GM12864 (cell line): ENCODE measurements at places on chromosomes 5 and 9.

GRCh38 chr9:22039258-22039657 is 30.2 kb upstream of the CDKN2B start:
- no peak for DNase-seq

DNA sequence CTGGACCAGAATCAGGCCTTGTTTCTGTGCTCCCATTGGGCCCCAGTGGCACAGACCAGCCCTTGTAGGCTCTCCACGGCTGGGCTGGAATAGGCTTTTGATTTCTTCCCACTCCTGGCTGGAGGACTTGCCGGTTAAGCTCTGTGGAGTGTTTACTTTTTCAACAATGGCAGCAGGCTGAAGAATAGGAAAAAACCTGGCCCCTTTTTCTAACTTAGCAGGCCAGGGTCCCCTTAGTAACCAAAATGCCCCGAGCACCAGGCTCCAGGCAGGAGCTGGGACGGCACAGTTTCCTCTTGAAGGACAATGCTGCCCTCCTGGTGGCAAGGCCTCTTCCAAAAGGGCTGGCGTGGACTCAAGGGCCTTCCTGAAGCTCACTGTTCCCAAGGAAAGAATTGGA is 230.3 kb downstream of the CRB2 start:
- no peak for DNase-seq

DNA sequence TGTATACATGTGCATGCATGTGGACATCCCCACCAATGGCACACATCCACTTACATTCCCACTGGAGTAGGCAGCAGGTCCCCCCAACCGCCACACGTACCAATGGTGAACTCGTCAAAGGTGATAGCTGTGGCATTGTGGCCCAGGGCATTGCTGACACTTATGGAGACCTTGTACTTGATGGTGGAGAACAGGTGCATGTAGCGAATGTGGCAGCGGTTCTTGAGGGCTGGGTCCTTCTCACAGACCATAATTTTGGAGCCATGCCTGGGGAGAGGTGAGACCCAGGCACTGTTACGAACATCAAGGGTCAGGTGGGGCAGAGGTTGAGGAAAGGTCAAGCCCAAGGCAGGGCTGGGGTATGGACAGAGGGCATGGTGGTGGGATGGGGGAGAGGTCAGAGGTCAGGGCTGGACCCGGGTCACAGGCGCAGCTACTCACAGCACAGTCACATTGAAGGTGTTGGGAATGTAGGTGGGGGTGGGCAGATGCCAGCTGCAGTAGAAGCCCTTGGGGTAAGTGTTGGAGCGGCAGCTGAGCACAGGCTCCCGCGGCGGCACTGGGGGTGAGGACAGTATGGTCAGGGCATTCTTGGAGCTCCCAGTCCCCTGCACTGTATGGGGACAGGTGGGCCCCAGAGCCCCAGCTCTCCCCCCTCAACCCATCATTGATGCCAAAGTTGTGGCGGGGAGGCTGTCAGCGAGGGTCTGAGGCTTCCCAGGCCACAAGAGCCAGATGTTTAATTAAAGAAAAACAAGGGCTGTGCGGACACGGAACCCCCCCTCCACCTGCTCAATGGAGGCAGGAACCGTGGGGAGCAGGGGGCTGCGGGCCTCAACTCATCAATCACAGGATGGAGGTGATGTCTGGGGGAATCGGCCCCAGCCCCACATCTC is 31.9 kb downstream of the CNTFR start:
- DNase-seq = no peak

GRCh38 chr9:124054582-124055227 is 43.1 kb downstream of the LHX2 start:
- DNase-seq = peak; percentile 41

DNA sequence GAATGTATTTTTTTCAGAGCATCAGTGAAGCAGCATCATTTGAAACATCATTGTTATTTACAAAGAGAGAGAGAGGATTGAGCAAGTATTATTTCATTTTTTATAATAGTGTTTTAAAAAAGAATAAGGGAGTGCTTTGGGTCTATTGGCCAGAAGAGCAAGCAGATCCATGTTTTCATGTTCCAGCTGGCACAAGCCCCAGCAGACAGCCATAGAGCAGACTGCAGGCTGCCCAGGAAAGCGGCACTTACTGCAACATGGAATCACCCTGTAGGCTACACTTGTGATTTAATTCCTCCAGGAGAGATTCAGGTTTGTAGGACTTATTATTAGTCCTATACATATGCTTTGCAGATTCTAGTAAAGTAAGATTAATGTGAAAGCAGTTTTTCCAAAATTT is 407.0 kb upstream of the GRAMD2B start:
- no peak for DNase-seq

- no peak for DNase-seq
Measured at GRCh38 chr5:19322716-19323485, 665.1 kb downstream of the CDH18 start.

DNA sequence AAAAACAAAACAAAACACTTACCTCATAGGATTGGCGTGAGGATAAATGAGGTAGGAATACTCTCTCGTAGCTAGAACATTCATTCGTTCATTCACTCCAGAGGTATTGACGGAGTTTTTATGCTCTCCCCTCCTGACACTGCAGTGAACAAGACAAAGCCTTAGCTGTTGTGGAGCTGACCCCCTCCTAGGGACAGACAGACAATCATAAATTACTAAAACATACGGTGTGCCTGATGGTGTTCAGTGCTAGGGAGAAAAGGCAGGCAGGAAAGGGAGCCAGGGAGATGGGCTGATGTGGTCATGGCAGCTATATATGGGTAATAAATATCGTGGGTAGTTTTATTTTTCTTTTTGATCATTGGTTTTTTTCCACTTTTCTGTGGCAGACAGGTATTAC is 5.7 kb upstream of the BRD3 start:
- DNase-seq = no peak

- no peak for DNase-seq
Measured at GRCh38 chr5:51378448-51379330, 4.6 kb upstream of the ISL1 start.

DNA sequence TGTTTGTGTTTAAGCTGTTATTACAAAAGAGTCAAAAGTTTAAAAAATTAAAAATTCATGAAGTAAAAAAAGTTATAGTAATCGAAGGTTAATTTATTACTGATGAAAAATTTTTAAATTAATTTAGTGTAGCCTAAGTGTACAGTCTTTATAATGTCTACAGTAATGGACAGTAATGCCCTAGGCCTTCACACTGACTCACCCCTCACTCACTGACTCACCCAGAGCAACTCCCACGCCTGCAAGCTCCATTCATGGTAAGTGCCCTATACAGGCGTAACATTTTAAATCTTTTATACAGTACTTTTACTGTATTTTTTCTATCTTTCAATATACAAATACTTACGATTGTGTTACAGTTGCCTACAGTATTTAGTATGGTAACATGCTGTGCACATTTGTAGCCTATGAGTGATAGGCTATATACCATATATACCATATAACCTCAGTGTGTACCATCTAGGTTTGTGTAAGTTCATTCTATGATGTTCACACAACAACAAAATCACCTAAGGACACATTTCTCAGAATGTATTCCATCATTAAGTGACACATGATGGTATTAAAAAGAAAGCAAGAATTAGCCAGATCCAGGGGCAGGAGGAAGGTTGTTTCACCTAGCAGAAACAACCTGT is 40.1 kb downstream of the DCAF10 start:
- no peak for DNase-seq

DNA sequence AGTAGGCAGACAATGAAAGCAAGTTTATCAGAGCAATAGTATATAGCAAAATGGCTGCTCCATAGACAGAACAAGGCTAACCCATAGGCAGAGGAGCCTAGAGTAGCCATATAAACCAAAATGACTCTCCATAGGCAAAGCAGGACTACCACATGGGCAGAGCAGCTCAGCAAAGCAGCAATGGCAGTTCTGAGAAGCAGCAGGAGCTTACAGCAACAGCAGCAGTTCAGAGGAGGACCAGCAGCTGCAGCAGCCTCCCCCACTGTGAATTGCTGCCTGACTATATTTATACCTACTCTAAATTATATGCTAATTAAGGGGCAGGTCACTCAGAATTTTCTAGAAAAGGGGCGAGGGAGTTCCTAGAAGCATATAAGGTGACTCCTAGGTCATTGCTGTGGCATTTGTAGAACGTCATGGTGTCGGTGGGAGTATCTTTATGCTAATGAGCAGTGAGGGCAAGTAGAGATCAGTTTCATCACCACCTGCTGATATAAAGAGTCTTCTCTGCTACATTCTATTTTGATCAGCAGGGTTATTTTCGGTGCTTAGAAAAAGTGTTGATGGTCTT is 1115.5 kb downstream of the DTWD2 start:
- no peak for DNase-seq

- DNase-seq = no peak
Measured at GRCh38 chr5:45113726-45114125, 305.0 kb downstream of the MRPS30 start.

- no peak for DNase-seq
Measured at GRCh38 chr9:105834404-105834803, 140.1 kb downstream of the TMEM38B start.

GRCh38 chr9:107639426-107639825 is 149.9 kb upstream of the KLF4 start:
- DNase-seq = no peak
